ENCODE measurements at places on chromosomes 12 and 14. TPM values are rescaled to one million over a fixed set of nuclear protein-coding genes. Genes with fewer than 3 reads are reported as not detected.
A peak's percentile ranks its signal among the peaks of the same experiment; 100 is the strongest.

DNA sequence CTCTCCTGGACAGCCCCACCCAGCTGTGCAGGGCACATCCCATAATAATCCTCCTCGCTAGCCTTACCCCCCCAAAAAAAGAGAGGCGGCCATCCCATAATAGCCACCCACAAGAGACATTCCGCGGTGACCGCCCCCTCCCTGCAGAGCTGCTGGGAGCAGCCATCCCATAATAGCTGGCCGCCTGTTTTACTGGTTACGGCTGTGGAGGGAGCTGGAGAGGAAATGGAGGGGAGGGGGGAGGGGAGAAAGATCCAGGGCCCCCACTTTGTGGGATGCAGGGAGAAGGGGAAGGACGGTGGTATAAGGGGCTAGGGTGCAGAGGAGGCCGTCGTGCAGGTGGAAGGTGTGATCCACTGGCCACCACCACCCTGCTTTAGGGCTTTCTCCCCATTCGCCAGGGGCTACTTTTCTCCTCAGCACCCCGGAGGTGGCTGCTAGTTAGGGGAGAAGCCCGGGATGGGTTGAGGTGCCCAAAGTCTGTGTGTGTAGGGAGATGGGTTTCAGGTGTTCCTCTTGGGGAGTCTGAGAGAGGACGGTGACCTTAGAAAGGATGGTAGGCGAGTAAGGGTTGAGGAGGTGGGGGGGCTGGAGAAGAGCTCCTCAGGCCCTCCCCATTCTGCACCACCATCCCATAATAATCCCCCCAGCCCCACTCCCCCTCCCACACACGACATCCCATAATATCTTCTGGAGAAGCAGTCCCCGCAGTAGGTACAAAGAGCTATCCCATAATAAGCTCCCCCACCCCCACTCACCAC lies 6.0 kb upstream of the CHD4 start:
- ATAC-seq, result peak; percentile 50

DNA sequence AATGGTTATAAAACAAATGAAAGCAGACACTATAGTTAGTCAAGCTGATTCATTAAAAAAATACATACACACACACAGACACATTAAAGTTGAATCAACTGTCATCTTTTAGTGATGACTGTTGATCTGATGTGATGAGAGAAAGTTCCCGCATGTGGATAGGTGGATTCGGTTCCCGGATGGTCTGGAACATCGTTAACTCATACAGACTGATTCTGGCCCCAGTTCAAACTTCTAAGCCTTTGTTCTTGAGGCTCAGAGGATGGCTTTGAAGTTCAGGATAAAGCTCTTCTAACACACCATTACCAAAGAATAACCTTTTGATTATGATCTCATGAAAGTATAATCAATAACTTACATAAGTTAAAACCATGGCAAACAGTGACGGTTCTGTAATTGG lies 27.5 kb downstream of the WIF1 start:
- ATAC-seq, result no peak

GRCh38 chr12:71865166-71865713 lies 25.7 kb downstream of the TBC1D15 start:
- no peak for ATAC-seq

The RAD9B gene
- total RNA-seq, result 1.1 TPM

The OR4E2 gene
- not detected for total RNA-seq

The KLRB1 gene
- total RNA-seq, result not detected
